ENCODE measurements at places on chromosomes 12 and 14. TPM values are rescaled to one million over a fixed set of nuclear protein-coding genes. Genes with fewer than 3 reads are reported as not detected.

SDR9C7 gene
- total RNA-seq: not detected

OR4M1 gene
- not detected for total RNA-seq

DNA sequence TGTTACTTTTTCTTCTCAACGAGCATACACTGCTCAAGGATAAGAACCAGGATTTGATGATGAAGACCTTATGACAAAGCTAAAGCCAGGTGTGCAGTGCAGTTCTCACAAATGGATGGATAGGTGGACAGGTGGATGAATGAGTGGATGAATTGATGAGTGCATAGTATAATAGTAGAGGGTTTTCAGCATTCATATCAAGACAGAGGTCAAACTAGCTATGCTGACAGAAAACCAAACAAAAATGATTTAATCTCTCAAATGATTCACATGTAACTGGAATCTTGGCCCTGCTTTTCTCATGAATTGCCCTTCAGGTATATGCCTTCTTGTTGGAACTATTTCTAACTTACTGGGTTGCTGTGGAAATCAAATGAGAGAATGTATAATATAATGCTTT is 240.9 kb downstream of the BCAT1 start:
- no peak for DNase-seq

DNA sequence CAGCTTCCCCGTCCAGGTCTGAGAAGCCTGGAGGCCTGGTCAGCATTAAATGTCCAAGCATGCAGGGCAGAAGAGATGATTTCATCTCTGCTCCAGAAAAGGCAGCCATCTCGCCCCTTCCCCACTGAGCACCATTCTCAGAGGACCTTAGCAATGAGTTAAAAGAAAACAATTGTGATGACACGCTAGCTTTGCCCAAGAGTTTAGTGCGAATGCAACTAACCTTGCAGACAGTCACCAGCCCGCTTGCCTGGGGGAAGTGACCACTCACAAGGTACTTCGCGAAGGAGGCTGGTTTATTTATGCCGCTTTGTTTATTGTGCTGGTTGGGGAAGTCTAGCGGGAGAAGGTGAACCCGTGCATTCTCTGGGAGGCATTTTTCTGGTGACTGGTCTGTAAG is 170.7 kb downstream of the RBM19 start:
- DNase-seq: no peak

WSCD2 gene
- not detected for total RNA-seq

DNA sequence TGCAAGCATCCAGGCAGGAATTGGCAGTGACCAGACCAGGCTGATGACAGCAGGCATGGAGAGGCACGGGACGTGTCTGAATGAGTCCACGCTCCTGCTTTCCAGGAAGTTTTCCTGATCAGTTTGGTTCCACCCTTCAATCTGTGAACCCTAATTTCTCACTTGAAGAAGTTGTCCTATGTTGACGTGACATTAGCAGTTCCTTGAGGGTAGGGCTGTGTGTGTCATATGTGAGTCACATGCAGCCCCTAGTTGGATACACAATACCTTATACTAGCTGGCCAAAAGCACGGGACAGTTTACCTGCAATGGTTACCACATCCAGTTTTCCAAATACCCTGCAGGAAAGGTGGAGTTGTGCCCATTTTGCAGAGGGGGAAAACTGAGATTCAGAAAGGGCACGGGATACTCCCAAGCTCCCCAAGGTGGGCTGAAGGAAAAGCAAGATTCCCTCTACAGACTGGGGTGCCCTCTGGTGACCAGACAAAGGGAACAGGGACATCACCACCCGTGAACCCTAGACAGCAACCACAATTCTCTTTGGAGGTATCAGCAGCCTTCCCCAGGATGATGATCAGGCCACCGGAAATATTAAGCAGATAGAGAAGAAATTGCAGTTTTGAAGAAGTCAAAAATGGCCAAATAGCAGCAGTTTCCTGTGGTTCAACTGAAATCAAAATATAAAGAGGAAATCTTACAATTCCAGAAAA is 194.5 kb downstream of the PHETA1 start:
- DNase-seq: no peak

DNA sequence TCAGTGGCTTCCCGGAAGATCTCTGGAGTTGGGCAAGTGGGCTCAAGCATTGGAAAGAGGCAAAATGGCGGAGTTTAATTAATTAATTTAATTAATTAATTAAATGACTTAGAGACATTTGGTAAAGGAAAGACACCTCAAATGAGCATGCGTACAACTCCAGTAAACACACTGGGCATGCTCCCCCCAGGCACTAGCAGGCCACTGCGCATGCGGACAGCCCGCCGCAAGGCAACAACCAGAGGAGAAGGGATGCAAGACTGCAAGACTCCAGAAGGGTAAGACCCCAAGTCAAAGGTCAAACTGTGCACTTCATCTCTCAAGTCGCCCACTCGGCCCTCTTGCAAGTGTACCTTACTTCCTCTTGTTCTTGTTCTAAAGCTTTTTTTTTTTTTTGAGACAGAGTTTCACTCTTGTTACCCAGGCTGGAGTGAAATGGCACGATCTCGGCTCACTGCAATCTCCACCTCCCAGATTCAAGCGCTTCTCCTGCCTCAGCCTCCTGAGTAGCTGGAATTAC is 57.8 kb upstream of the PSMC1 start:
- no peak for DNase-seq

DNA sequence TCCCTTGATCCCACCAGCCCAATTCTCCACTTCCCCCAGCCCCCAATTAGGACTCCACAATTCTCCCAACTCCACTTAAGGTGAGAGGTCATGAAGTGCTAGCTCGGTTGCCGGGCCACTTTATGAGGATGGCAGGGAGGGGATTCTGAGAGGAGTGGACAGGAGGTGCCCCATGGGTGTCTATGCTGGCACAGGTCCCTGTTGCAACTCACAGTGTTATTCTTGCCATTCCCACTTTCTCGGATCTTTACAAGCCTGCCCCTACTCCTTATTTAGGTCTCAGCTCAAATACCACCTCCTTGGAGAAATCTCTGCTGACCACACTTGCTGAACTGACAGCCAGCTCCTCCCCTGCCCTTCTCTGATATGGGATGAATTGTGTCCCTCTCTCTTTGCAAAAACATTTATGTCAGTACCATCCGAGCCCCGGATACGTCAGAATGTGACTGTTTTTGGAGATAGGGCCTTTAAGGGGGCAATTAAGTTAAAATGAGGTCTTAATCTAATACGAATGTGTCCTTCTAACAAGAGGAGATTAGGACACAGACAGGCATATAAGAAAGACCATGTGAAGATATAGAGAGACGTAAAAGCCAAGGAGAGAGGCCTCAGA is 4.2 kb upstream of the LGALS3 start:
- DNase-seq: no peak

GRCh38 chr12:2930865-2931264 is 28.3 kb upstream of the TEAD4 start:
- DNase-seq: no peak

- no peak for DNase-seq
Observed at GRCh38 chr12:91902860-91903683, 242.6 kb downstream of the BTG1 start.

- no peak for DNase-seq
Observed at GRCh38 chr14:59294662-59294992, 106.2 kb downstream of the DAAM1 start.

DNA sequence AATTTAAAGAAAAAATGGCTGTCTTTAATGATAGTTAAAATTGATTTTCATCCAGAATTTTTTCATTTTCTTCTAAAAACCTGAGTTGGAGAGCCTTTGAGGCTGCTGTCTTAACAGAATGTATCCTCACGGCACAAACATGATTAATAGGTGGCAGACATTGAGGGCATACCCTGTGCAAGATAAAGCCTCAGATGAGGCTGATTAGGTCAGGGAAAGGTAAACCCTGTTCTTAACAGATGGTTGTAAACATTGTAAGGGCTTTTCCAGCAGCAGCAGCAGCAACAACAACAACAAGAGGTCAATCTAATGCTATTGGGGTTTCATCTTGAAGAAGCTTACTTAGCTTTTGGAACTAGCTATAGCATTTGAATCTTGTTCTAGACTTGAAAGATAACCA is 17.4 kb downstream of the GNG2 start:
- no peak for DNase-seq

DNA sequence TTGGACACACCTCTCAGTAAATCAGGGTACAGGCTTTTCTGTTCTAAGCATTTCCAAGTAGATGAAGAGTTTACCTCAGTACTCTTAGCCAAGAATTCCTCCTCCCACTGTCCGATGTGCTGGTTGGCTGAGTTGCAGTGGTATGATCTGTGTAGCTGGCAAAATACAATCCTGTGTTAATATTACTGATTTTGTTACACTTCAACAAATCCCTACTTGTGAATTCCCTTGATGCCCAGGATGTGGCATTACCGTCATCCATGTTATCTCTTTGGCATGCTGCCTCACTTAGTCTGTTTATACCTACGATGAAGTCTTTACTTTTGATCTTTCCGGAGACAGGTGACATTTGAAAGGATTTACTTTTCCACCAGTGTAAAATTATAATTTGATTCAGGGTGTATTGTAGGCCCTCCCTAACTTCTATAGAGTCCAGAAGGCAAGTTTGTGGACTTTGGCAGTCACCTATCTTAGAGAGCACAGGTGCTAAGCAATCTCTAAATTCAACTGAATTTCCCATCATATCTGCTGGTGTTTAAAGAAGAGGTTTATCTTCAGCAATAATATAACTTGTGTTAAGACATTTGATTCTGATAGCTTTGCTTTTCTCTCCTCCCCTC is 10.1 kb downstream of the CCDC196 start:
- DNase-seq: no peak
